Karpas-422 (cell line): ENCODE measurements at places on chromosomes 3 and 15. TPM values are rescaled to one million over a fixed set of nuclear protein-coding genes. Genes with fewer than 3 reads are reported as not detected.

The NUP210 gene
- 87.7 and 117 TPM in 2 replicates for total RNA-seq

The PLSCR1 gene
- total RNA-seq = 16.0 and 26.2 TPM in 2 replicates

The NMD3 gene
- 37.4 and 71.9 TPM in 2 replicates for total RNA-seq

The KLF13 gene
- 32.9 and 38.8 TPM in 2 replicates for total RNA-seq

The IL16 gene
- total RNA-seq = 3.3 and 4.4 TPM in 2 replicates

The C15orf62 gene
- 2.4 and 9.8 TPM in 2 replicates for total RNA-seq

The ZPLD1 gene
- not detected in 2 replicates for total RNA-seq

The TFDP2 gene
- total RNA-seq = 45.6 and 48.7 TPM in 2 replicates

The MAPKBP1 gene
- total RNA-seq = 17.8 and 29.8 TPM in 2 replicates

The PSTPIP1 gene
- 13.1 and 40.4 TPM in 2 replicates for total RNA-seq

The PAK6 gene
- 0.45 and 0.69 TPM in 2 replicates for total RNA-seq

The FAM107A gene
- total RNA-seq = not detected in 2 replicates

The TTBK2 gene
- 13.8 and 33.8 TPM in 2 replicates for total RNA-seq

The GOLGA8G gene
- not detected in 2 replicates for total RNA-seq

The FBLN2 gene
- total RNA-seq = not detected in 2 replicates

The MAP1A gene
- total RNA-seq = 1.4 and 1.8 TPM in 2 replicates

The MB21D2 gene
- total RNA-seq = not detected in 2 replicates

The WDR93 gene
- total RNA-seq = not detected in 2 replicates
